IMR-90 (cell line): ENCODE measurements at places on chromosomes 1 and 21. TPM values are rescaled to one million over a fixed set of nuclear protein-coding genes. Genes with fewer than 3 reads are reported as not detected.
A peak's percentile ranks its signal among the peaks of the same experiment; 100 is the strongest.

DNA sequence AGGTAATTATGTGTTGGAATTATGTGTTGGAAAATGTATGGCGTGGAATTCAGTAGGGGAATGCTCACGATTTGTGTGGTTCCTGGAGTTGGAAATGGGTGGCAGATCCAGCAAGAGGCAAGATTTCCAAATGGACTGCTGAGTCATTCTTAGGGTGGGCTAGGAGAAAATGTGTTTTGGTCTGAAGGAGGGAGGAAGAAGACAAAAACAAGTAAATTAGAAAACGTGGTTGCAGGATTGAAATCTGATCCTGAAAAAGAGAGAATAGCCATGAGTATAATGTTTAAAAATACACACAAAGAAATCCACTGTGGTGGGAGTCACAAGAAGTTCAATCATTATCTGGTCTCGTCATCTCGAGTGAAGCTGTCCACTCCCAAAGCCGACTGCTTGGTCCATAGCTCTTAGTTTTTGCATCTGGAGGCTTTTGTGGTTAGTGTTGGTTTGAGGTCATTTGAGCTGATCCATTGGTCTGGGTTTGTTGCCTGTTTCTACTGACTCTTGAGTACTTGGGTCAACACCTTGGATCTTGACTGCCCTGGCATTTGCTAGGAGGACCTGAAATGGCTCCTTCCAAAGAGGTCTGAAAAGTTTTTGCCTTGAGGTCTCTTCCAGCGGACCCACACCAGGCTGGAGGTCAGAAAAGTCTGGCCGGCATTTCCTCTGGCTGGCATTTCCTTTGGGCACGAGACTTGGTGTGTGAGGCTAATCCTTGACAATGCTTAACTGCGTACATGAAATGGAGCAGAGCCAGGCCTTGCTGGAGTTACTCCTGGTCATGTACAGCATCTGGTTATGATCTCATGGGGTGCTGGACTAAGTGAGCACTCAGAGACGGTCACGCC is 9.2 kb downstream of the MX2 start:
- DNase-seq = no peak

Gene PGLYRP4
- total RNA-seq = not detected in 2 replicates

Gene DYNLT5
- total RNA-seq = 0.18 and 0.28 TPM in 2 replicates

DNA sequence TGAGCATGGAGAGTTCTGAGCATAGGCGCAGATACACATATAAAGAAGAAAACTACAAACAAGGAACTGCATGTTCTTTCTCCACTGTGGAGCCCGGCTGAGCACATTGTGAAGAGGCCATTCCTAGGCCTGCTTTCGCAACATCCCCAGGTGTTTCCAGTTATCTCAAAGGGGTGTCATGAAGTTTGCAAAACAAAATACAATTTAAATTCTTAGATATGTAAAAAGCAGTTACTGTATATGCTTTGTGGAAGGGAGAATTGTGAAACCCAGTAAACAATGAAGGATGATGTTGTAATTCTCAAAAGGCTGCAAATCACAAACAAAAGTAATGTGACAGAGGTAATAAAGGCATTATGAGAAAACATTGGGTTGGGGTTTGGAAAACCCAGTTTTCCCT is 98.6 kb upstream of the ZNF644 start:
- no peak for DNase-seq

DNA sequence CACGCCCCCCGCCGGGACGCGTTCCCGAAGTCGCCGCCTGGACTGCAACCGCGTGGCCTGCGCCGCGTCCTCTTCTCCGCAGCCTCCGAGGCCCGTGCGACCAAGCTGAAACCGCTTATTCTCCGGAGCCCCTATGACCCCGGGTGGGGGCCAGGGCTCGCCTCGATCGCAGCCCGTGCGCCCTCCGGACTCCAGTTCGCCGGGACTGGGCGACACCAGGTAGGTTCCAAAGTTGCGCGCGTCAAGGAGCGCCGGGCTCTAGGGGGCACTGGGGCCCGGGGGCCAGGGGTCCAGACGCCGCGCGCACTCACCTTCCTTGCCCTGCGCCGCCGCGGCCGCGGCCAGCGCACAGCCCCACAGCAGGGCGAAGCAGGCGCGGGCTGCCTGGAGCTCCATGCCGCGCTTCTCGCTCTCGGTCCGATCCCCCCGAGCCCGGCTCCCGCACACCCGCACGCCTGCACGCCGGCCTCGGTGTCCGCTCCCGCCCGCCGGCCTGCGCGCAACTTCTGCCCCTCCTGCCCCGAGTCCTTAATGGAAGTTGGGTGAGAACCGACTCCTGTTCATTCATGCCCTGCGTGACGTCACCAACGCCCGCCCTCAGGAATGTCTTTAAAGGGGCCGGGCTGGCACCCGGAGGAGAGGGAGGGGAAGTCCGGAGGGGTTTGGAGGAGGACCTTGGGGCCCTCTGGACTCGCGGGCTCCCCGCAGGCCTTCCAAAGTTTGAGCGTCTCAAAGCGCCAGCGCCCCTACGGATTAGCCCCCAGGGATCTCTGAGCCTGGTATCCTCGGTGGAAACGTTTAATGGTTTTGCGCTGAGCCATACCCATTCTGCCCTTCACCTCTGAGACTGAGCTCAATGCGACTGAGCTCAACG is at the start of gene EPHA2:
TSS of gene EPHA2 (minus strand) at position 533 of the 874 bp plus-strand sequence. CDS start at position 396, 137 bp downstream.
- DNase-seq = peak; percentile 86

Gene EPS8L3
- total RNA-seq = not detected in 2 replicates

DNA sequence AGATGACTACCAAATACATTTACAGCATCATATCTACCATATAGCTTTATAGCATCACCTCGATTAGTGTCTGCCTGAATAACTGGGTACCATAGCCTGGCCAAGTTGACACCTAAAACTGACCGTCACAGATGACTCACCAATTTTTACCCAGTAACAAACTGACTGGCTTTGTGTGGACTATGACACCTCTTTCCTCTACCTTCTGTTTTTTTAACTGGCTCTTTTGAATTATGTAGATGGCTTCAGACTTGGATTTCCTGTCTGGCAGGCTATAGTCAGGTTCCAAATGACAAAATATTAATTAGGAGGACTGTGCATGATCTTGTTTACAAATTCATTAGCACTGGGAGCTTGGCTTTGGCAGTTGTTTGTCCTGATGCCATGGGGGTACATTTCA is 360.3 kb downstream of the TGFB2 start:
- peak; percentile 22 for DNase-seq

Gene PLA2G2D
- total RNA-seq = not detected in 2 replicates

DNA sequence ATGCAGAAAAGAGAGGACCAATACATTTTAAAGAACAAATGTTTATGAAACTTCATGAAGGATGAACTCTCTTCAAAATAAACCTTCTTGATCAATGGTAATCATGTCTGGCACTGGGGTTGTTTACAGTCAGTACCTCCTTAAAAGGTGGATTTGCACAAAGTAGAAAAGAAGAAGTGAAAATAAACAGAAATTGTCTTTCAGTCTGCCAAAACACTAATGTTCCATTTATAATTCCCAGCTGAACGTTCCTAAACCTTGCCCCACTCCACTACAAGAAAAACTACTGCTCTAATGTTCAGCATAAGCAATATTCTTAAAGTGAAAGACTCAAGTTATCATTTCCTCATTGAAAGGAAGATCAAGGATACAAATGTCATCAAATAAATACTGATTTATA is 86.2 kb downstream of the EIF4G3 start:
- DNase-seq = no peak

DNA sequence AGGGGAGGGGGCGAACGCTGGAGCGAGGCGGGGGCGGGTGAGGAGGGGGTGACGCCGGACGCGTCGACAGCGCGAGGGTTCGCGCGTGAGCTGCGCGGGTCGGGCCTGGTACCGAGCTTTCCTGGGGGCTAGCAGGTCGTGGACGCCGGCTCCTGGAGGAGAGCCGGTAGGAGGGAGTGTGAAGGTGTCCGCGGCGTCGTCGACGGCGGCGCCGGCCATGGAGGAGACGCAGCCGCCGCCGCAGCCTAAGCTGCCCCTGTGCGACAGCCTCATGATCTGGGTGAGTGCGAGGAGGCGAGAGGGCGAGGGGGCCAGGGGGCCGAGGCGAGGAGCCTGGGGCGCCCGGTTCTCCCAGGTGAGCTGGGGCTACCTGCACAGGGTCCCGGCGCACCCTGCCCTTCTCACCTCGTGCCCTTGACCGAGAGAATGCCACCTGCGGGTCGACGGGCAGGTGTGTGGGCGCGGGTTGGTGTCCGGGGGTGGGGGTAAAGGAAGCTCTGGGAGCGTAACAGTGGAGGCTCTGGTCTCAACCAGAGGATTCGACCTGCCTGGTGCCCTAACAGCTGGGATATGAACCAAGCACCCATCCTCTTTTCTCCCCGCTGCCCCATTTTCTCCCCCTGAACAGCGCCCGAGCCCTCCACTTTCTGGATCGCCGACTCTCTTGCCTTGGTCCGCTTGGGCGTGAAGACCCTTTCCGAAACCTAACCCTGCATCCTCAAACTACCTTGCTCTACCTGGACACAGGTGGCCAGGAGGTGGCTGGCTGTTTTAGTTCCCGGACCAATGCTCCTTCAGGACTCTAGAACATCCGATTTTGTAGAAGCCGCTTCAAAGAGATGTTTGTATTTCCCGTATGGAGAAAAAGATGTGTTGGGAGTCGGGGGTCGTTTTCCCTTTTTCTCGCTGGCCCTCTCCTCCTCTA is at the start of gene HOOK1:
TSS of gene HOOK1 (plus strand) at position 49 of the 925 bp plus-strand sequence. CDS start at position 218, 169 bp downstream.
- no peak for DNase-seq
